ENCODE measurements at places on chromosomes 7 and 10.

- DNase-seq: no peak
These were observed 329.8 kb downstream of the ADK start for GRCh38 chr10:74480778-74481177.

DNA sequence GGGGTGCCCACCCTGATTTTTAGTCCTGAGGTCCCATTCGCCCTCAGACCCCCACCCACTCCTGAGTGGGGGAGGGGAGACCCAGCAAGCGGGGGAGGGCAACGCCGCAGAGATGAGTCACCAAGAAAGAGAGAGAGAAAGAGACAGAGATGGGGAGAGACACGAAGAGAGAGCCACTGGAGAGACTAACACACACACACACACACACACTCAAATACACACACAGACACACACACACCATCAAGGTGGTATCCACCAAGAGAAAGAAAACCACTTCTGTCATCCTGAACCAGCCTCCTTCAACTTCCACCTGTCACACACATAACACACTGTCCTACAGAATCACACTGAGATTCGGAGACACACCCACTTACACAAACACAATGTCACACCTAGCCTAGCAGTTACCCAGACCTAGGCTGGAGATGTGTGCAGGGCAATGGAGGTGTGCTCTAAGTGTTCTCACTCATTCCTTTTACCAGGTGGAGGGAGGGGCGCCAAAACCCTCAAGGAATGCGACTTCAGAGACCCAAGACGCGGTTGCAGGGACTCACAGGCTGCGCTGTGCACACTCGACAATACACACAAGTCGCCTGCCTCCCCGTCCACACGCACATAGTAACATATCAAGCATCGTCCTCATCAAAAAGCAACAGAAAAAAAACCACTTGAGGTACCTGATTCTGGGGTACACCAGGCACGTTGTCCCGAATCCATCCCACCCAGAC, 3.9 kb upstream of the VGF start:
- peak; percentile 38 for DNase-seq

DNA sequence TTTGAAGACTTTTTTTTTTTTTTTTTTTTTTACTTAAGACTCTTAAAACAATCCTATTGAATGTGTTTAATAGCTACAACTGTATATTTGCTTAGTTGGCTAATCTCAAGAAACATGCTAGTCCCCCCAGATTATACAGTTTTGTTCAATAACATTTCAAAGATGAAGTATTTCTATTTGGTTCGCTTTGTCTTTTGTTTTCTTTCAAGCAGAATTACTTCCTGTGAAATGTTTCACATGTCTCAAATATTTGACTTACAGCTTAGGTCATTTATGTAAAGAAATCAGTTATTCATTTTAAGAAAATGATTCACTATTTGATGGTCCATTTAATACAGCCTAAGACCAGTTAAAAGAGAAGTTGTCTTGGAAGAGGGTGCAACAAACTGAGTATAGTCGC, 12.8 kb upstream of the LAMB1 start:
- peak; percentile 53 for DNase-seq

DNA sequence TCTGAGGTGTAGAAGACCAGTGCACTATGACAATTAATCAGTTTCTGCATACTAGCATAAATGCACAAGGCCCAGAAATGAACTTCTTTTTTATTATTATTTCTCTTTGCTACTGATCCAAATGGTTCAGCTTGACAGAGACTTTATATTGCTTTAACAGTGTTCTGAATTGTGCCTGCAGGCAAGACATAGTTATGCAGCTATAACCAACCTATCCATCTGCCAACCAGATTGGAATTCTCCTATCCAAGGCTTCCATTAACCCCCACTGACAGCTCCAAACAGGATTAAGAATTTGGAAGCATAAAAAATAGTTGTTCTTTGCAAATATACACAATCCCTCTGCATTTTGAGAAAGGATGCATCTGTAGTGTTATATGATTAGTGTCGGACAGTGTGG, 98.2 kb downstream of the BTRC start:
- DNase-seq: no peak

GRCh38 chr10:88680958-88681357, 16.7 kb downstream of the LIPF start:
- DNase-seq: no peak

- no peak for DNase-seq
These were observed 62.0 kb downstream of the KIAA1549 start for GRCh38 chr7:138919216-138919615.

DNA sequence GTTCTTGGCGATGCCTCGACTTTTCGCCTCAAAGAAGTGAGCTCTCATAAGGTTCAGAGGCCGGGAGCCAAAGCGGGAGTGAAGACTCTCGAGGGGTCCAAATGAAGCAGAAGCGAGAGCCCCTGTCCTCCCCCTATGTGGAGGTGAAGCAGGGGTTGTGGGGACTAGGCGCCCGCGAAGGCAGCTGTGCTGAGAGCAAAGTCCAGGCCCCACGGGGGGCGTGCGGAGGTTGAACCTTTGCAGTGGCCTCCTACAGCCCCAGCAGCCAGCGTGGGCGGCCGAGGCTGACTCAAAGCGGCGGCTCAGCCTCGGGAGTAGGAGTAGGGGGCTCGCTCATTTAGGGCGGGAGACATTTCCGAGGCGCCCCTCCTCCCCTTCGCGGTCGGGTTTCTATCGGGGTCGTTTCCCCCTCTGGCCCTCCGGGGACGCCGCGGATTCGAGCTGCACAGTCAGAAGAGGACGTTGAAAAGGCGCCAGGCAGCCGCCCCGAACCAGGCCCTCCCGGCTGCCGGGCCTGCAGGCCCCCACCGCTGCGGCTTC, 553 bp upstream of the ADD3 start:
- DNase-seq: no peak

DNA sequence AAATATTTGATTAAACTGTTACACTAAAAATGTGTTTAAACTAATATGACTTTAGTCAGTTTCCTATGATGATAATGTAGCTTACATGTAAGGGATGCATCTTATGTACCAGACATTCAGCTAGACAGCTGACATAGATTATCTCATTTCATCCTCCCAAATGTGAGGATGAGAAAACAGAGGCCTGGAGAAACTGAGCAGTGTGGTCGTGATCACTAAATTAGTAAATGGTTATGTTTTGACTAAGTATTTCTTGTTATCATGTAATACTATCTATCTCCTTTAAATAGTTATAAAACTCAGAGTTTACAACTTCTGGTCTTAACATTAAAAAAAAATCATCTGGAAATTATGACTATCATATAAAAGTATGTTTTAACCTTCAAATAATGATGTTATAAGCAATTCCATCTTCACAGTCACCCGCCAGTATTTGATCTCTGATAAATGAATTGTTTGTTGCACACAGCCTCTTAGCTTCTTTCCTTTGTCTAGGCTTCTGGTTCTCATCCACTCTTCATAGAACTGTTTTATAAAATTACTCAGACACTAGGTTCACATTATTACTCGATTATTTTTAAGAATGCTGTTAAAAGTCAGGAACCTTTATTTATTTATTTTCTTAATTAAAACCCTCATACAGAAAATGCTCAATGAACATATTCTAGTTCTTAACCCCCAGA, 33.6 kb upstream of the HDAC9 start:
- DNase-seq: no peak

DNA sequence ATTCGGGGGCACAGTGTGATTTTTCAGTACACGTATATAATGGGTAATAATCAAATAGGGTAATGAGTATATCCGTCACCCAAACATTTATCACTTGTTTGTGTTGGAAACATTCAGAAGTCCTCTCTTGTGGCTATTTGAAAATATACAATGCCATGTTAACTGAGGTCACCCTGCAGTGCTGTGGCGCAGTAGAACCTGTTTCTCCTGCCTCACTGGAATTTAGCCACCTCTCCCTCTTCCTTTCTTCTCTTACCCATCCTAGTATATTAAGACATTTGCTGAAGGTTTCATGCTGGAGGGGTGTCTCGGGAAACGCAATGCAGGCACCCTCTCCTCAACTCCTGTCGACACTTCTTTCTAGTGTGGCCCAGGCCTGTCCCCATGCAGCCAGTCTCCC, 425.3 kb upstream of the MKI67 start:
- no peak for DNase-seq

GRCh38 chr10:66744915-66745314, 180.9 kb upstream of the LRRTM3 start:
- DNase-seq: no peak

GRCh38 chr10:77267703-77268675, 369.6 kb downstream of the KCNMA1 start:
- no peak for DNase-seq

GRCh38 chr10:120897343-120897742, 46.2 kb downstream of the WDR11 start:
- no peak for DNase-seq

- no peak for DNase-seq
These were observed 14.2 kb upstream of the PDCD4 start for GRCh38 chr10:110857265-110858171.

GRCh38 chr10:114611617-114612016, 46.5 kb downstream of the ABLIM1 start:
- peak; percentile 58 for DNase-seq

- DNase-seq: no peak
These were observed 103.7 kb downstream of the PLXNA4 start for GRCh38 chr7:132472463-132473120.

DNA sequence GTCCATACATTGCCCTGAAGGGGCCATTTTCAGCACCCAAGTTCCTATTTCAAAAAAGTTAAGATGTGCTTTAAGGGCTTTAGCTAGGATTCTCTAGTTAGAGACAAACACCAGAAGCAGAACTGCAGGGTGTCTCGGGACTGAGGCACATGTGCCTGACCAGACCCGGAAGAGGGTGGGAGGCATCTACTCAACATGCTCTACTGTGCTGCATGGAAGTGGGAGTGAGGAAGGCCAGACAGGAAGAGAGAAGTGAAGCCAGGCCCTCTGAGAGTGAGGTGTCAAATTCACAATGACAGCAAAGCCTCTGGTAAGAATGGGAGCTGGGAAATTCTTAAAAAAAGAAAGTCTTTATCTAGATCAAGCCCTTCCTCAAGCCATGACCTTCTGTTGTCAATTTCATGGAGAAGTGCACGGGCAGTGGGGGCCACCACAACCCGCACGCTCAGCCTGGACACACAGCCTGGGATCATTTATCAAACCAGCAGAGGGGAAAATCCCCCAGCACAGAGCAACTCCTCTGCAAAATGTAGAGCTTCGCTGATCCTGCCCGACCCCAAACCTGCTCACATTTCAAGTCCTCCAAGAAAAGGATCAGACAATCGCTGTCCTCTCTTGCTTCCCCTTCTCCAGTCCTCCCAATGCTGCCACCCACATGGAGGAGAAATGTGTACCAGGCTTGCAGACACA, 38.7 kb downstream of the PLXNA4 start:
- DNase-seq: no peak

DNA sequence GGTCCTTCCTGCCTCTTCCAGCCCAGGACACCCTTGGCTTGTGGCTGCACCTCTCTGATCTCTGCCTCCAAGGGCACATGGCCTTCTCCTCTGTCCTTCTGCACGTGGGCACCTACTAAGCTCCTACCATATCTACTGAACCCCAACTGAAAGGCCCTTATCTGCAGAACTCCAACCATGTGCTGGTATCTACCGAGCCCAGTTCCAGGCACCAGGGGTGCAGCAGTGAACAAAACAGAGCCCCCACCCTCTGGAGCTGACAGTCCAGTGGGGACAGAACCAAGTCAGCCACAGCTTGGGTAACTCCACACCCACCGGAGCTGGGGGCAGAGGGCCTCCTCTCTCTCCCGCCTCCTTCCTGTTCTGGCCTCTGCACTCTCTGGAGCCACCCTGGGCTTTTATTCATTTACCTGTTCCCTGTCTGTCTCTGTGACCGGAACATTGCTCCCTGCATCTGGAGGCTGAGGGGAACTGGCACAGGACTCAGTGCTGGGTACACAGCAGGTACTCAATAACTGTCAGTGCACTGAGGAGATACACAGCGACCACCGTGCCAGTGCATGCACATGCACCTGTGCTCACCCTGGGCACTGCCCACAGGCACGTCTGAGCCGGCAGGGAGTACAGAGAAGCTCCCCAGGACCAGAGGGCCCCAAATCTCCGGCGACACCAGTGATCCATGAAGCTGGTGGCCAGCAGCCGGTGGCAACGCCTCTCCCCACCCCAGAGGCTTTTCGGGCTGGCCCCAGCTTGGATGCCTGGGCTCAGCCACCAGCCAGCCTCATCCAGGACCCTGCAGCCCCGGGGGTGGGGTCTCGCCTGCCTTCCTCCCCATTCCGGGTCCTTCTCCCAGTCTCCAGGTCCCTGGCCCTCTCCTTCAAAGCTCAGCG, 2.0 kb downstream of the MICALL2 start:
- no peak for DNase-seq

DNA sequence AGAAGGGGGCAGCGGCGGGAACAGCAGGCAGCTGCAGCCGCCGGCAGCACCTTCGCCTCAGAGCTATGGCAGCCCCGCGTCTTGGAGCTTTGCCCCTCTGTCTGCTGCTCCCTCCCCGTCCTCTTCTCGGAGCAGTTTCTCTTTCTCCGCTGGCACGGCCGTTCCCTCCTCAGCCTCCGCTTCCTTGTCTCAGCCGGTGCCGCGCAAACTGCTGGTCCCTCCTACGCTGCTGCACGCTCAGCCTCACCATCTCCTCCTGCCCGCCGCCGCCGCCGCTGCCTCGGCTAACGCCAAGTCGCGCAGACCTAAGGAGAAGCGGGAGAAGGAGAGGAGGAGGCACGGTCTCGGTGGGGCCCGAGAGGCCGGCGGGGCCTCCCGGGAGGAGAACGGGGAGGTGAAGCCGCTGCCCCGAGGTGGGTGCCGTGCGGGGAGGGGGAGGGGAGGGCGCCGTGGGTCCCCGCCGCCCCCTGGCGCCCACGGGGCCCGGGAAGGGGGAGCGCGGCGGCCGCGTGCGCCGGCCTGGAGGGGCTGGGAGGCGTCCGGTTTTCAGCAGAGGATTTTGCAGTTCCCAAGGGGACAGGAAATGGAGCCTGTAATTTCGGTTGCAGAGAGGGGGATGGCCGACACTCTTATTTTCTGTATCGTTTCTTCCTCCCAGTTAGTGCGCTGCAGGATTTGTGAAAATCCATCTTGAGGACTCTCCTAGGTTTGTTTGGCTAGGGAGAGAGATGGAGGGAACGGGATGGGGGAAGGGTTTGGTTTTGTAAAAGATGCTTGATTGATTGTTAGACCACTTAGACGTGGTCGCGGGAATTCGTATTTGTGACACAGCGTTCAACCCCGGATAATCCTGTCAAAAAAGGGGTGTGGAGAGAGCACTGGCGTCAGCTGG, 630 bp downstream of the RSBN1L start:
- peak; percentile 39 for DNase-seq

DNA sequence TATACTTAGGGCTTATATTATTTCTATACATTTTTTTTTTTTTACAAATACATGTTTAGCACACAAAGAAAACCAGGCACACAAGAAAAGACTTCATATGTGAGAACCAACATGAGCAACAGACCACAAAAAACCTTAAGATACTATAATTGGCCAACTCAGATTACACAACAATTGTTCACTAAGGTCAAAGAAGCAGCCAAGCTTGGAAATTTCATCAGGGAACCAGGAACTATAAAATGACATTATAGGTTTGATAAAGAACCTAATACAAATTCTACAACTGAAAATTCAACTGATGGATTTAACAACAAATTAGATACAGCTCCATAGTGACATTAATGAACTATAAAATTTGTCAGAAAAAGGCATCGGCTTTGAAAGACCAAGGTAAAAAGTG, 4.4 kb upstream of the LUC7L2 start:
- DNase-seq: no peak

All from RCC 7860 (cell line).